ENCODE measurements at places on chromosomes 2 and 18.
A peak's percentile ranks its signal among the peaks of the same experiment; 100 is the strongest.

- no peak for DNase-seq
Observed at GRCh38 chr18:9810299-9810698, 75.5 kb upstream of the TXNDC2 start.

DNA sequence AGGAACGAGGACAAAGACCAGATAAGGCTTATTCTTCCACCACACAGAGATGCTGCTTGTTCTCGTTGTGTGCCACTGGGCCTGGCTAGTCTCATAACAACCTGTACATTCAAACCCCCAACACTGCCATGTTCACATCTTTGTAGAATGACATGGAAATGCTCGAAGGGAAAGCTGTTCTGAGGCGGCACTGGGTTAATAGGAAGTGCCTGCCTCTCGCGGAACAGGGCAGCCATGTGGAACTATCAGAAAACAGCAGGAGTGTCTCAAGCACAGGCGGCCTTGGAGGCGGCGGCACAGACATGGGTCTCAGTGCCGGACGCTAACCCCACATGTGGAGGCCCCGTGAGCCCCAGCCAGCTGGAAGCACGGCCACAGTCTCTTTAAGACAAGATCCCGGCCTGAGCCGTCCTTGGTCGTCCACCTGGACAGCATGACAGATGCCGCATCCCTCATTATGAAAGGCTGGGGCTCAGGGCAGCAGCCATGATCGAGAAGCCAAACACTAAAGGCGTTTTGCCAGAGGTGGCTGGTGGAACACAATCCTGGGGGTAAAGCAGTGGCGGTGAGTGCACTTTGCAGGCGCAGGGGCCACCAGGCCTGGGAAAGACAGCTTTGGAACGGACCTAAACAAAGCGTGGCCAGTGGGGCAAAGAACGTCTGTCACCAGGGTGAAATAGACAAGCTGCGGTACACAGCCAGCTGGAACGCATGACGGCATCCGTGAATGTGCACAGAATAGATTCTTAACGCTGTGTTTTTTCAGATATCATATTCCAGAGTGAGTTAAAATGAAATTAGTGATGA lies 161.0 kb downstream of the HDAC4 start:
- peak; percentile 65 for DNase-seq

DNA sequence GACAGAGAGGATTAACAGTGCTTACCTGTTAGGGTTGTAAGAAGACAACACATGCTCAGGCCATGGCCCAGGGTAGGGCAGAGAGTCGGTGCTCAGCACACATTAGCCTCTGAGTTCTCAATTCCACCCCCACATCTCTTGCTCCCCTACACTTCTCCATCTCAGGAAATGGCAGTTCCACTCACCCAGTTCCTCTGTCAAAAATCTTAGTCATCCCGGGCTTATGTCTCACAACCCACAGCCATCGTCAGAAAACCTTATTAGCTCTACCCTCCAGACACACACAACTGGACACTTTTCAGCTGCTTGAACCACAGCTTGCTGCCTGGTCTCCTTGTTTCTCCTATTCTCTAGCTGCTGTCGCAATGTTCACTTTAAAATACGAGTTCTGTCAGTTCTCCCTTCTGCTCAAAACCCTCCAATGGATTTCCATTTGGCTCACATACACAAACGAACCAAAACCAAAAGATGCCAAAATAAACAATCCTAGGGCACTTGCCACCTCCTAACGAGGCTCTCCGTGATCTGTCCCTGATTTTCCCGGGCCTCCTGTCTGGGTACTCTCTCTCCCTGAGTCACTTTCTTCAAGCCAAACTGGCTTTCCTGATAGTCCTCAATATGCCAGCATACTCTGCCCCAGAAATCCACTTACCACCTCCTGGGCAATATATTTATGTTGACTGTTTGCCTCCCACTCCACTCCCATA lies 89.7 kb downstream of the KCTD1 start:
- no peak for DNase-seq

DNA sequence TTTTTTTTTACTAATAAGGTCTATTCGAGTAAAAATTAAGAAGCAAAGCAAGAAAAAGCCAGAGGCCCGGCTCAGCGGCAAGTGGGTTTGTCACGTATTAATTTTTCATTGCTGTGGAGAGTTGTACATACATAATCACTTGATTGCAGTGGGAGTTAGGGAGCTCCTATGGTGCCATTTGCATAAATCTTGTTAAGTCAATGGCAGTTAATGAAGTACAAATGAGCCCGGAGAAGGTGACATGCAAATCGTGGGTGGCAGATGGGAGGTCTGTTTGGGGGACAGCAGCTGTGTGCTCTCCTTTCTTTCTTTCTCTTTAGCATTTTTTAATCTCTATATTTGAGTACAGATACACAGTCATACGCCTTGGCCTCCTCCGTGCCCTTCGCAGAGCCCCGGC lies 317.0 kb downstream of the AGAP1 start:
- no peak for DNase-seq

DNA sequence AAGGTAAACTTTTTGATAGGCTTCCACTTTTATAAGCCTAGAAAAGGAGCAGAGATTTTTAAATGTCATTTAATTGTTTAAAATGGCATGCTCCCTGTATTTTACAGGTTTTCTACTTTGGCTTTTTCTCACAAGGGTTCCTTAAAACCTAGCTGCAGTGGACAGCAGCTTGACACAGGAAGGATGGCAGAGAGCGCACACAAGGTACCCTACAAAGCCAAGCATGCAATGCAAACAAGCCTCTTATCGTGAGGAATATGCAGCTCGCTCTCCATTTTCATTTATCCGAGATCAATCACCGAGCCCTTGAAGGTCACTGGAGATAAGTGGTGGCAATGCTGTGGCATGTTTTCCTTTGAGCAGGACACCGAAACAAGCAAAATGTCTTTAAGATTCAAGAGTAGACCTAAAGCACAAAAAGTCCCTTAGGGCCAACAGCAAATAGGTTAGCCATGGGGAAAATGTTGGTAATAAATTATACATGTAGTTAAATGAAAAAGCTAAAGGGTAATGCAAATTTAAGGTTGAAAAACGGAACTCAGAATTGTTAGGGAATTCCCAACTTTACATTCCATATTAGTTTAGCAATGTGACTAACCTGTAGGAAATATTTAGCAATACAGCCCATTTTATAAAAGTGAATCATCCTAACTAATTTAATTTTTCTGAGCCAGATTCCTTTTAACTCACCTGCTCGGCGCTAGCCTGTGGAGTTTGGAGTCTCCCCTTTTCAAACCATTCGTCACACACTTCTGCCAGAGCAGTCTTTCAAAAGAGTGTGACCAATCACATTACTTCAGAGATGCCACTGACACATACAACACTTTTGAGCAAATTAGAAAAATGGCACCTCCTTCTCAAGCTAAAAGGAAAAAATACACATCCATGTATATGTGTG lies 337.9 kb upstream of the PKDCC start:
- DNase-seq, result no peak

DNA sequence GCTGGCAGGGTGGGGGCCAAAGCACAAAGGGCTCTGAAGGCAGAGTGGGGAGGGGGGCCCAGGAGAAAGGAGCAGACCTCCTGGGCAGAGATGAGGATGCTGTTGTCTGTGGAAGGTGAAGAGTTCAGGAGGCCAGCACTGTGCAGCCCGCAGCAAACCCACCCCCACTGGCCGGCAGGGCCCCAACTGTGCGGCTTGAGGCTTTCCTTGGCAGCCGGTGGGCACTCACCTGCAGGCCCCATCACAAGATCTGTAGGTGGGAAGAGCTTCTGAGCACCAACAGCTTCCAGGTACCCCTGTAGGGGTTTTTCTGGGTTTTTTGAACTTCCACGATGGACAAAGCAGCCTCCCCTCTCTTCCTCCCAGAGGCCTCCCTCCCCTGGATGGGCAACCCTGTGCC lies 72.9 kb downstream of the NDUFA10 start:
- no peak for DNase-seq

- DNase-seq, result no peak
Observed at GRCh38 chr2:39499336-39499735, 62.3 kb upstream of the MAP4K3 start.

- no peak for DNase-seq
Observed at GRCh38 chr2:55459714-55460274, 40.1 kb upstream of the CCDC88A start.

DNA sequence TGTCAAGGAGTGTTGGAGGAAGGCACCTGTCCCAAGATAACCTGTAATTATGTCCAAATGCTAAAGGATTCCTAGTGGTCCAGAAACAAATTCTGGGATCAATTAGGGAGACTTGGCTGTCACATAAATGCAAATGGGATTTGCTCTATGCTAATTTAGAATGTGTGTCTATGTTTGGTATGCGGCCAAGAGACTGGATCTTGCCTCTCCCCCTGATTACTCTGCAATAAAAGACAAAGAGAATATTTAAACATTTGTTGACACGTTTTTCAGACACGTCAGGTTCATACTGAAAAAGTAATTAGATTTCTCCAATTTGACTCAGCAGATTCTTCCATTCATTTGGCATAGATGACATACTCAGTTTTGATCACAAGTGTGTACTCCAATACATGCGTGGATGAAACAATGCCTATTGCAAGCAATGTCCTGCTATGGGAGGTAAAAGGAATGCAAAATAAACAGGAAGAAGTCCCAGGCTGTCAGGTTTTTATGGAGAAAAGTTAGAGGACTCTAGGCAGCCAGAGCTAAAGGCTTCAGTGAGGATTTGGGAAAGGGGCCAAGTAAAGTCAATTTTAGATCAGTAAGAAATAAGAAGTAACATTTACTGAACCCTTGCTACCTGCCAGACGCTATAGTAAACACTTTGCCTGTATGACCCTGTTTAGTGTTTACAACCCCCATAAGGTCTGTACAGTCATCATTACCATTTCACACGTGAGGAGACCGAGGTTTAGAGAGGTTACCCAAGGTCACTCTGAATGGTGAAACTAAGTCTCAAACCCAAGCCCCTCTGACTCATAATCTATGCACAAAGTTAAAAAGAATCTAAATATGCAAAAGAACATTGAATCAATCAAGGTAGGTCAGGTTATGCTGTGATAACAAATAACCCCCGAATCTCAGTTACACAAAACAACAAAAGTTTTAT lies 7.8 kb downstream of the ANTXR1 start:
- no peak for DNase-seq

DNA sequence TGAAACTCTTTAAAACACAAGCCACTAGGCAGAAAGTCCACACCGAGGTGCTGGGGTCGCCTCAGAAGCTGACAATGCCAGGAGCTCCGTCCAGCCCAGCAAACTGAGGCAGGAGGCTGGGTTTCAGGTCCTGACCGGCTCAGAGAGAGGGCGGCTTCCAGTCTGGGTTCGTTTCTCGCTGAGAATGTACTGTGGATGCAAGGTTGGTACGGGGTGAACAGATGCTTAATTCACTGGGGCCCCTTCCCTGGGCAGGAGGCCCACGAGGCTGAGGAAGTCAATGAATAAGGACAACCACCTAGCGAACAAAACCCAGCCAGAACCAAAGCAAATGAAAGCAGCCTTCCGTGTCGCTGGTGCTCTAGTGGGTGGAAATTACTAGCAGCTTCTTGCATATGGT lies 142.0 kb downstream of the RTP5 start:
- DNase-seq, result no peak

DNA sequence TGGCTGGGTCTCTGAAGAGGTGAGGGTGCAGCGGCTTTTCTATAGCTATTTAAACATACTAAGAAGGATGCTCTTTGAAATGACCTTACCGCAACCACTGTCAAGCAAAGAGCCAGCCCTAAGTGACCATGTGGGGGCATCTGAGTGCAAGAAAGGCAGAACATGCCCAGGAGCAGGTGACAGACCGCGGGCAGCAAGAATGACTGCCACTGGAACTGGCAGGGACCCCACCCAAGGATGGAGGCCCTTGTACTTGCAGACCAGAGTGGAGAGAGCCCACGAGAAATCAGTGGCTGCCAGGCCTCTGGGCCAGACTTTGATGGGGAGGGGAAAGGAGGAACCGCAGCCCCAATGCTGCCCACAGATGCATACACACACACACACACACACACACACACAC lies 33.1 kb downstream of the DNMT3A start:
- DNase-seq, result no peak

GRCh38 chr2:229780856-229781773 lies 66.8 kb upstream of the DNER start:
- no peak for DNase-seq

GRCh38 chr2:33375054-33375453 lies 101.4 kb upstream of the RASGRP3 start:
- DNase-seq, result no peak

GRCh38 chr2:188117706-188118105 lies 174.0 kb upstream of the GULP1 start:
- no peak for DNase-seq

DNA sequence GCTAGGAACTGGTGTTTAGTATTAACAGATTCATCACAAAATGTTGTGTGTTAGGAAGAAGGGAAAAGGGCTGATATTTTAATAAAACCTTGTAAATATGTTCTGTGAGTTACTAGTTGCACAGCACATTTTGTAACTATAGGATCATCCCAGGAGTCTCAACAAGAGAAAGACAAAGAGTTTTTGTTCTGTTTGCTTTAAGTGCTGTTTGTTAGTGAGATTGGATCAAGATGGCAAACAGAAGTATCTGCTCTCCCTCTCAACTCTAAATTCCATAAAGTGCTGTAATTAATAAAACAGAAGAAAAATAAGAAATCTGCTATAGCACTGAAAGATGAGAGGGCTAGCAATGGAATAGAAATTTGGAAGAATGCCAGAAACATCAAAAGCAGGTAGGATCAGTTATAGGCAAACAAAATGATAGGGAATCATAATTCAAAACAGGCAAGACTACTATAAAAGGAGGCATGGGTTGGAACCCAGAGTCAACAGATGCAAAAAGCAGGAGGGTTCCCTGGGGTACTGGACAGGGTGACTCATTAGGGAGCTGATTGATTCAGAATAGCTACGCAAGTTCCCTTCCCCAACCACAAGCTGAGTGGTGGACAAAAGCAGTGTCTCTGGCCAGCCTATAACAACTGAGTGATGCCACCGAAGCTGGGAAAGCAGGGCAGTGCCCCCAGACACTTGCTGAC lies 75.8 kb downstream of the DYNC1I2 start:
- DNase-seq, result no peak
